ENCODE measurements at places on chromosomes 4 and X.
A peak's percentile ranks its signal among the peaks of the same experiment; 100 is the strongest.

DNA sequence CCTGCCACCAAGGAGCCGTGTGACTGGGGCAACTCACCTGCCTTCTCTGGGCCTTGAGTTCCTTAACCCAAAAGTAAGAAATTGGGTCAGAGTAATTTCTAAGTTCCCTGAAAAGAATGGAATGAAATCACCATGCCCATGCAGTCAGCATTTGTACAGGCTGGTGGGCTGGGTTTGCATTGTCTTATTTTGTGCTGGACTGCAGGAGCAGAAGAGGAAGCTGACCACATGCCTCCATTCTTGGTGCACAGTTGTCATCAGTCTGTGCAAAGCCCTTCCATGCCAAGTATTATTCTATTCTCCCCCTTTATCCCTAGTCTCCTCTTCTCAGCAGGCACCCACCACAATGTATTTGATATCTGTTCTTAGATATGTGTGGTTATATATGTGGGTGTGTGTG is 56.3 kb downstream of the FHDC1 start:
- DNase-seq = no peak

GRCh38 chrX:151488677-151489076 is 74.8 kb upstream of the PASD1 start:
- no peak for DNase-seq

- DNase-seq = no peak
These were observed 2090.4 kb upstream of the TENM3 start for GRCh38 chr4:180152831-180153230.

DNA sequence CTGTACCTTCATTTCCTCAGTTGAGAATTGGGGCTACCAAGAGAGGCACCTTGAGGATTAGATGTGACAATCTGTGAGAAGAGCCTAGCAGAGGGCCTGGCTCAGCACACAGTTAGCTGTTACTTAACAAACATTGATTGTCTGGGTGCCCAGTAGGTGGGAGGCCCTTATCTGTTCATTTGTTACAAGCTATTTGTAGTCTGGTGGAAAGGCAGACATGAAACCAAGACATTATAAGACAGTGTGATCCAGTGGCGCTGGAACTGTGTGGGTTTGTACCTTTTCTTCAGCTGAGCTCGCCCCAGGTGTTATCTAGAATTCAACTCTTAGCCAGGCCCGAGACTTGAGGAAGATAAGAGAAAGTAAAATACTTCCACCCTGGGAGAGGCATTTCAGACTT is 16.9 kb downstream of the AKAP4 start:
- DNase-seq = no peak

DNA sequence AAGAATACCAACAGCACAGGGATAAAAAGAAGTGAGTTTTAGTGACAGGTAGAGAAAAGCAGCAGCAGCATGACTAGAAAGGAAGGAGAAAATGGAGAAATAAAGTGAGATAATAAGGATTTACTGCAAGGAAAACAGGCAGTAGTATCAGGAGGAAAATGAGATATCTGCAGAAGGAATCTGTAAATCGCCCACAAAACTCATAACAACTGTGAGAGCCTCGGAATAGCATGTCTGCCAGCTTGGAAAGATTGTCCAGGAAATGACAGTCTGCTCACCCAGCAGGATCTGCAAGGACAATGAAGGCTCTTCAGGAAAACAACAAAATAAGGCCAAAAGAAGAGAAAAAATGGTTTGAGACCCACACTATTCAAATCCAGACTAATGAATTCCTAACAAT is 47.4 kb downstream of the CXXC4 start:
- DNase-seq = no peak

DNA sequence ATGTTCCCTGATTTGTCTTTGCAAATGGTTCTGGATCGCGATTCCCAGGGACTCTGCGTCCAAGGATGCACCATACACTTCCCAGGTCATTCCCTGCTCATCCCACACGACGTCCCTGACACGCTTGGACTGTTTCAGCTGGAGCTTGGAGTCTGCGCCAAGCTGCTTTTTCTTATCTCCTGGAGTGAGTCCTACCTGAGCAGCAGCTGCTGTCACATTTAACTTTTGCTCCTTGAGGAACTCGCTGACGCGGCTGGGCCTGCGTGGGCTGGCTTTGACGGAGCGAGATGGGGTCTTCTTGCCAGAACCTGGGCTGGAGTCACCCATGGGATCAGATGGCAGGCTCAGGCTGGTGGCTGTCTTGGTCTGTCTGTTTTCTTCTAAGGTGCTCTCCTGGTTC is 59.6 kb downstream of the GPRIN3 start:
- DNase-seq = no peak

- no peak for DNase-seq
These were observed 170.3 kb downstream of the RAB28 start for GRCh38 chr4:13313856-13314255.

- DNase-seq = no peak
These were observed 393.8 kb upstream of the GNPDA2 start for GRCh38 chr4:45120163-45120562.

GRCh38 chr4:64327237-64327636 is 82.0 kb downstream of the TECRL start:
- no peak for DNase-seq

GRCh38 chr4:98293104-98293887 is 32.1 kb downstream of the RAP1GDS1 start:
- DNase-seq = no peak

- no peak for DNase-seq
These were observed 31.6 kb downstream of the CD40LG start for GRCh38 chrX:136679531-136679930.

- no peak for DNase-seq
These were observed 135.7 kb upstream of the SCML1 start for GRCh38 chrX:17601441-17602200.

- no peak for DNase-seq
These were observed 68.8 kb downstream of the RTL5 start for GRCh38 chrX:72062916-72063315.

DNA sequence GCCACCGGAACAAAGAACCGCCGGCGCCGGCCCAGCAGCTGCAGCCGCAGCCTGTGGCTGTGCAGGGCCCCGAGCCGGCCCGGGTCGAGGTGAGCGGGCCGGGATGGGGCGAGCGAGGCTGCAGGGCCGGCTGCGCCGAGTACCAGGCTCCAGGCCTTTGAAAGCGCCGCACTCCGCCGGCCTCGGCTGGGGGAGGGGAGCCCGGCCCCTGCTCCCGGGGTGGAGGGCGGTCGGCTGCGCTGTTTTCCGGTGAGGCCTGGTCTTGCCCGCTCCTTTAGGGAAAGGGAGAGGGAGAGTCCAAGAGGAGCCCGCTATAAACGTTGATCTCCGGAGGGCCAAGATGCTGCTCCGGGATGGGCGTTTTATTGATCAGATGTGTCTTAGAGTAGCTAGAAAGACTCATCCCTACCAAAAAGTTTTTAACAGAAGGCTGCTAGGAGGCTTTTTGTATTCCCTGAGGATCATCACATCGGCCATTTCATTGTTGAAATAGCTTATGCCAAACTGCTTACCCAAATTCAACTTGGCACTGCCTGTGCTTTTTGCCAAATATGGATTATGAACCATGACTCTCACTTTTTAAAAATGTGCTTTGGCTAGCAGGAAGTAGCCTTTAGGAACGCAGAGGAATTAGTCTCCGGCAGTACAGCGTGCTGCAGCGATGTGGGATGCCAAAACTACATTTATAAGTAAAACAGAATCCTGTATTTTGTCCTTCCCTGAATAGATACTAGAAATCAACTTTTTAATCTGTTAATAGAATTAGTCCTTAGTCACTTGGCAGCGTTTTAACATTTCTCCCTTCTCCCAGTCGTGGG is 760 bp downstream of the TMEM165 start:
- DNase-seq = peak; percentile 57

DNA sequence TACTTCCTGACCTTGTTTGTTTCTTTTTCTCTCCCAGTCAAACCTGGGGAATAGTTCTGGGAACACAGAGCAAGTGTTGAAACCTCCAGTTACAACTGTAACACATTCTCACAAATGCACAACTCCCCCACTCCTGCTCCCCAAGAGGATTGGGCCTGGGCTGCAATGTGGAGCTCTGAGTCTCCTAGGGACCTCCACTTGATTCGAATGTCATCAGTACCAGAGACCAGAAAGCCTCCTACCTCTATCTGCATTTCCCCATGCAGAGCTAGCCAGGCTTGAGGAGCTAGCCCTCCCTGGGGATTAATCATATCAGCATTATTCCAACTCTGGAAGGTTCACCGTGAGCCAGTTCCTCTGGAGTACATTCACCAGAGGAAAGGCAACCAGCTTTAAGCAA is 41.7 kb upstream of the CITED1 start:
- no peak for DNase-seq

GRCh38 chr4:58543465-58543864 is 1433.3 kb upstream of the IGFBP7 start:
- no peak for DNase-seq

DNA sequence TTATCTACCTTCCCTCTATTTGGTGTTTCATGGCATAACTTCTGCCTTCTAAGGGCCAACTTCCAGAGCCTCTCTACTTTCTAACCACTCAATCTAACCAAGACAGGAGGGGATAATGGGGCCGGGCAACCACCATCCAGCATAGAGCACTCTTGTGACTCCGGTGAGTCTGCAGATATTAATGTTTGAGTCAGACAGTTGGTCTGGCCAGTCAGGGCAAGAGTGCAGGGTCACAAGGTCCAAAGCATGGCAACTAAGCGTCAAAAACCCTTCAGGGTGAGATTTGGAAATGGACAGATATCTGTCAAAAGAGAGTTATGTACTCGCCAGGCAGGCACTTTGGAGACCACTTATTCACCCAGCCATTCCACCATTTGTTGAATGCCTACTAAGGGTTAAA is 105.0 kb downstream of the PALLD start:
- DNase-seq = no peak

DNA sequence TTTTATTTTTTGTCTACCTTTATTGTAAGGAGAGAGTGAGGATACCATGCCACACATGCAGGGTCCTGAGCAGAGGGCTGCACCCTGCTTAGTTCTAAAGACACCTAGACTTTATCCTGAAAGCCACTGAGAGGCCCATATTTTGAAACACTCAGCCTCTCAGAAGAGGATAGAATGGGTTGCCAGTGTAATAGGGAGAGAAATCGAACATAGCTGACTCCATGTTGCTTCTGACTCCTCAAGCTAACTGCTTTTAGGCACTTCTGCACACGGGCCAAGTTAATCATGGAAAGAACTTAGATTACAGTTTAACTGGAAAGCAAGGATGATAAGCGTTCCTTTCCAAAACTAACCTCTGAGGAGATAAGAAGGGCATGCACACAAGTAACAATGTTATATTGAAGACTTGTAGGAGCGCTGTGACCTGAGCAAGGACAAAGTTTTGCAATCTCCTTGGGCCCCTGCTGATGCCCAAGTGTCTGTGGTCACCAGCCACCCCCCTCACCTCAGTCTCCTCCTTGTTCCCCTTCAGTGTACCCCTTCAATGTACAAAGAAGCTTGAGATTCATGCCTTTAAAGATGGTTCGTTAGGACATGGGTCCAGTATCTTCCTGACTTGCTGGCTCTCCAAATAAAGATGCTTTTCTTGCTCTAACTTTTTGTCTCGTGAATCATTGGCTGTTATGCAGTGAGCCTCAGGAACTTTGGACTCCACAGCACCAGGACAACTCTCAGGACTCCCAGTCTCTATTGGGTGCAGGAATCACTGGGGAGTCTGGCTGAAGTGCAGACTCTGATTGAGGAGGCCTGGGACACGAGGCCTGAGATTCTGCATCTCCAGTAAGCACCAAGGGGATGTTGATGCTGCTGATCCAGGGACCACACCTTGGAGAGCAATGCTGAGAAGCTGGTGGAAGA is 25.4 kb upstream of the CD99 start:
- no peak for DNase-seq

- no peak for DNase-seq
These were observed 8.8 kb downstream of the PLA2G12A start for GRCh38 chr4:109721033-109721432.

GRCh38 chr4:109672169-109672930 is 30.9 kb downstream of the CASP6 start:
- DNase-seq = no peak

- peak; percentile 70 for DNase-seq
These were observed 214.2 kb downstream of the RELL1 start for GRCh38 chr4:37471971-37472370.

DNA sequence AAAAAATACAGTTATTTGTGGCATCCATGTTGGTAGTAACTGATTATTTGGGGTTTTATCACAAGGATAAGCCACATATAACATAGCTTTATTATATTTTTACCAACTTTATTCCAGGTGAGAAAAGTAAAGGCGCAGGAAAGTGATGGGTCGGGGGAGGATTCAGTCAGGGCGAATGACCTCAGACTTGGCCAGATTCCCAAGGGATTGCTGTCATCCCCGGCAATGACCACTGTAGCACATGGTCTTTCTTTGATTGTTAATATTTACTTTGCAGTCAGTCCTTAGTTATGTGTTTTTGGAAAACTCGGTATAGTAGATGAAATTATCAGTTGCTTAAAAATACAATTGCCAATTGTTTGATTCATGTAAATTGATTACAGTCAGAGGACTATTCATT is 17.6 kb downstream of the GRIA3 start:
- DNase-seq = no peak

DNA sequence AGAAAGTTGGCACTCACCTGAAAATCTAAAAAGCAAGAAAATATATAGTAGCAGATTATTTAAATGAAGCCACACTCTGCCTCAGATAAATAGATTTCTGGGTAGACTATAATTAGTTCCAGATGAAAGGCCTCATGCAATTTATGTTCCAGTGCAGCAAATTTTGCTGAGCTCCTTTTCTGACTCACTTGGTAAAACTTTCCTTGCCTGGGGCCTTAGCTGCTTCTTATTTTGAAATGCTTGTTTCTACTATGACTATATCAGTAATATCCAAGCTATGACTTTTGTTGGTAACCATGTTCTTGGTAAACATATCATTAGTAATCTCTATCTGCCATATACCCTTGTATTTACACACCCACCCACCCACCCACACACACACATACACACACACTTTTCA is 961.8 kb downstream of the SH3BGRL start:
- DNase-seq = no peak

GRCh38 chr4:15402146-15402545 is 25.7 kb upstream of the C1QTNF7 start:
- DNase-seq = no peak

GRCh38 chrX:149161435-149162088 is 343.5 kb downstream of the IDS start:
- no peak for DNase-seq
